B cell (primary cell): ENCODE measurements at places on chromosomes 2 and 18. TPM values are rescaled to one million over a fixed set of nuclear protein-coding genes. Genes with fewer than 3 reads are reported as not detected.

DNA sequence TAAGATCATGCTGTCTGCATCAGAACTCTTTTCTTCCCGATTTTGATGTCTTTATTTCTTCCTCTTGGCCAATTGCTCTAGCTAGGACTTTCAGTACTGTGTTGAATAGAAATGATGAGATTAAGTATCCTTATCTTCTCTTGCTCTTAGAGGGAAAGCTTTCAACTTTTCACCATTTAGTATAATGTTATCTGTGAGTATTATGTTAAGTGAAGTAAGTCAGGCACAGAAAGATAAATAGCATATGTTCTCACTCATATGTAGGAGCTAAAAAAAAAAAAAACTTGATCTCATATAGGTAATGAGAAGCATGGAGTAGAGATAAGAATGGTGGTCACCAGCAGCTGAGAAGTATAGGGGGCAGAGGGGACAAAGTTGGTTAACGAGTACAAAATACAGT, 1089.5 kb downstream of the TDRD15 start:
- DNase-seq = no peak
- H3K4me1 ChIP-seq = no peaks in the 10 kb centered on the region
- H3K4me3 ChIP-seq = no peak overlapping the region
- no peaks in the 10 kb centered on the region for H3K36me3 ChIP-seq

DNA sequence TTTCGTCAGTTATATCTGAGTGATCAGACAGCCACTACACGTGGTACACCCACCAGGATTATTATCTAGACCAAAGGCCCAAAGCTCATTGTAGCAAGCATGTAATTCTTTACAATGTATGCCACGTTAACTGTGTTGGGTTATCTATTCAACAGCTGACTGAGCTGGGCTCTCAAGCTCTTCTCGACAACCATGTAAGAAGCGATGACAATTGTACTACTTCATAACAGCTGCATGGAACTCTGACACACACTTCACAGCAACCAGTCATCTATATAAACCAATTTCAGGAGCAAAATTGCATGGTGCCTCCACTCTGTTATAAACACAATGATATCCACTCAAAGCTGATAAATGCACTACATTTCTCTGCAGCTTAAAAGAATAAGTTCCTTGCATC, 701.8 kb downstream of the NR4A2 start:
- no peak overlapping the region for H3K27ac ChIP-seq
- no peaks in the 10 kb centered on the region for H3K4me1 ChIP-seq
- H3K4me3 ChIP-seq = no peak overlapping the region

- no peak overlapping the region for H3K27ac ChIP-seq
- no peaks in the 10 kb centered on the region for H3K36me3 ChIP-seq
- H3K4me1 ChIP-seq = no peaks in the 10 kb centered on the region
- no peak overlapping the region for H3K4me3 ChIP-seq
- no peaks in the 10 kb centered on the region for H3K27me3 ChIP-seq
These were observed 307.5 kb downstream of the GALR1 start for GRCh38 chr18:77557046-77557587.

The FBXO36 gene
- 1.5 TPM in 2 replicates for total RNA-seq

The KCNJ3 gene
- total RNA-seq = 0.58 TPM in 1 of 2 replicates, not detected in the other

The LBX2 gene
- 0.97 and 2.0 TPM in 2 replicates for total RNA-seq

The CPO gene
- total RNA-seq = not detected in 2 replicates

The RGPD4 gene
- not detected in 2 replicates for total RNA-seq
